ENCODE measurements at places on chromosomes 3 and 15.

- DNase-seq: no peak
These were observed 32.7 kb upstream of the CPOX start for GRCh38 chr3:98626151-98626550.

GRCh38 chr3:177357352-177358090 is 160.2 kb upstream of the TBL1XR1 start:
- DNase-seq: peak; percentile 76

DNA sequence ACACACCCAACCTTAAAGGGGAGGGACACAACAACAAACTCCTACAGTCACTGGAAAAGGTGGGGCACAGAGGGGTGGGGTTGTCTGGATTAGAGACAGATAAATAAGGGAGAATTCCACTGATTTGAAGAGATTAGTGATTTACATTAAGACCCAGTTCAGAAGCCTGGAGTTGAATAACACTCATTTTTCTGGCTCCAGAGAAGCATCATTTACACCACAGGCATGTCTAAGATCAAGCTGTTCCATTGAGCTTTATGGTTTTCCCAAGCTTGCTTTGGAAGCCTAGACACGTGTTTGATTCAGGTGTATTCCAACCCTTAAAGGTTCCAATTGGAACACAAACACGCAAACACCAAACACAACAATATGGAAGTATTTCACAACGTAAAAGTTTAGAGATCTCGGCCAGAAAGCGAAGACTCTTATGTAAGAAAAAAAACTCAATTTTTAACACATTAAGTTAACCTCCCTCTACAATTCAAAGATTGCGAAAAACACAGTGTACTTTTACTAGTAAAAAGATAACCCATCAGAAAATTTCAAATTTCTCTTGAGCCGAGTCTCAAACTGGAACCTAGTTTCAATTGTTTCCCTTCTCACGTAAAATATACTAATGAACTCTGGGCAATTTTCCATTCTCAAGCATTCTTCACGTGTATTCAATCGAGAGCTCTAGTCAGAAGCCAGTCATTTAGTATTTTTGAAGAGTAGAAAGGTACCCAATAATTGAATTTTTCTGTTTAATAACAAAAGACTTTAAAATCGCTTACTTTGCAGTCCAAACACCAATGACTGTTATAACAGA is 2.1 kb downstream of the TRA2B start:
- DNase-seq: peak; percentile 10

- no peak for DNase-seq
These were observed 49.4 kb upstream of the FLNB start for GRCh38 chr3:57958642-57959422.

DNA sequence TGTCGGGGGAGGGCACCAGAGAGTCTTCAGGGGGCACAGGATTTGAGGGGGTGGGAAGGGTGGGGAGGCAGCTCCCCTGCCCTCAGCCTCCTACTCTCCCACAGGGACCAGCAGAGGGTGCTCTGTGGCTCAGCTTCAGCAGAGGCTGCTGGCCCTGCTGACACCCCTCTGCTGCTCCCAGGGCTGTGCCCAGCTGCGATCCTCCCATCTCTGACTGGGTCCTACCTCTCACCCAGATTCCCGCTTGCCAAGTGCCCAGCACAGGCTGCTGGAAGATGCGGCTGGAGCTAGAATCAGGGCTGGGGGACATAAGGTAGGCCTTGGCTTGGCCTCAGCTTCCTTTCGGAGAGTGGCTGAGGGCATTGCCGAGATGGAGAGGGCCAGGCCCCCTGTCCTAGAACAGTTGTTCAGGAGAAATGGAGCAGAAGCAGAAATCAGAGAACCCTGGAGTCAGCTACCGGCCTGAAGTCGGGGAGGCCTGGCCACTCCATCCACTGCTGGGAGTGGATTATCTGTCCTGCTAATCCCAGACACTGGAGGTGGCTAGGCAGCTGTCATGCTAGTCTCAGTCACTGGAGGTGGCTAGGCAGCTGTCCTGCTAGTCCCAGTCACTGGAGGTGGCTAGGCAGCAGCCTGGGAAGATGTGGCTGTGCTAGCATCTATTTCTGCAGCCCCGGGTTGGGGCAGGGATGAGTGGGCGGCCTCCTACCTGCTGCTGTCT is 3.9 kb downstream of the GRM2 start:
- DNase-seq: peak; percentile 19

GRCh38 chr3:139577909-139578308 is 38.4 kb upstream of the RBP1 start:
- DNase-seq: no peak

Data from Kasumi-1 (cell line).